ENCODE measurements at places on chromosomes 4 and X.
A peak's percentile ranks its signal among the peaks of the same experiment; 100 is the strongest.

- DNase-seq: no peak
These were observed 15.2 kb upstream of the ZIC3 start for GRCh38 chrX:137550665-137551261.

- peak; percentile 41 for DNase-seq
These were observed 6.5 kb upstream of the EXOSC9 start for GRCh38 chr4:121794505-121795188.

GRCh38 chr4:174307694-174308093 lies 24.0 kb downstream of the CEP44 start:
- DNase-seq: no peak

- no peak for DNase-seq
These were observed 271.8 kb downstream of the INPP4B start for GRCh38 chr4:142574306-142574705.

DNA sequence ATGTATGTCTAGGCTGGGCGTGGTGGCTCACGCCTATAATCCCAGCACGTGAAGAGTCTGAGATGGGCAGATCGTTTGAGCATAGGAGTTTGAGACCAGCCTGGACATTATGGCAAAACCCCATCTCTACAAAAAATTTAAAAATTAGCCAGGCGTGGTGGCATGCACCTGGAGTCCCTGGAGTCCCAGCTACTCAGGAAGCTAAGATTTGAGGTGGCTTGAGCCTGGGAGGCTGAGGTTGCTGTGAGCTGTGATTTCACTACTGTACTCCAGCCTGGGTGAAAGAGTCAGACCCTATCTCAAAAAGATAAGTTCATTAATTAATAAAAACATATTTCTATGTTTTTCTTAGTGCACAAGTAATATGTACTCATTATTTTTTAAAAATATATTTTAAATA lies 238.1 kb downstream of the ARHGAP24 start:
- no peak for DNase-seq

DNA sequence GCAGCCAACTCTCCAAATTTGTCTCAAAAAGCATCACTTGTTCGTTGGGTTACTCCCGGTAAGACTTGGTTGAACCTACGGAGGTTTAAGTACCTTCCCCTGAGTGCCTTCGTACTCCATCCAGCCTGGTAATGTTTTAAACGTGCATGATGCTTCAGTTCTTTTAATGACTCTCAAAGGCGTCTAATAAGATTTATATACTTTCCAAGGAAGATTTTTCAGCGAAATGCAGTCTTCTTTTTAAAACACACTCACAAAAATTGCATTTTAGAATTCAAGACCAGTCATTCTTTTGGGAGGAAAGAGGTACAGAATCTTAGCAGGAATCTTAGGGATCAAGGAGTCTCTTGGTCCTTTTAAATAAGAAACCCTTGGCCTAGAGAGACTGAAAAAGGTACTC lies 430 bp upstream of the TRPC3 start:
- DNase-seq: no peak

DNA sequence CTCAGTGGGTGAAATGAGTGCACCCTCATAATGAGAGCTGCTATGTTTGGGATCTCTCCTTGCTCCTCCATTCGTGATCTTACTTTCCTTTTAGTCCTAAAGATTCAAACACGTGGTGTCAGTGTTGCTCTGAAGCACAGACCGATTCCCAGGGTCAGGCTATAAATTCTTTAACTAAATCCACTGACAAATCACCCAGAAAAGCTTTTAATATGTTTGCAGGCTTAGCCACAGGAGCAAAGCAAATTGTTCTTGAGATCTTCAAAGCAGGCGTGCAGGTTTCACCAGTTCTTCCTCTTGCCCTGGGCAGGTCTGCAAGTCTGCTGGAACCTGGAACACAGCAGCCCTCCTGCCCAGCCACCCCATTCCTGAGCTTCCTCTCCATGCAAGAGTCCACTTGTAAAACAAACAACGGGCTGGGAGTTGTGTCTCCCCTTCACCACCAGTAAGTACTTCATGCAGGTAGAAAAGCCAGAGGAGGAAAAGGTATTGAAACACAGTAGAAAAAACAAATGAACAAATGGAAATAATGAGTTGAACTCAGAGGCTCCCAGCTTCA lies 70.1 kb upstream of the ENPP6 start:
- peak; percentile 22 for DNase-seq

DNA sequence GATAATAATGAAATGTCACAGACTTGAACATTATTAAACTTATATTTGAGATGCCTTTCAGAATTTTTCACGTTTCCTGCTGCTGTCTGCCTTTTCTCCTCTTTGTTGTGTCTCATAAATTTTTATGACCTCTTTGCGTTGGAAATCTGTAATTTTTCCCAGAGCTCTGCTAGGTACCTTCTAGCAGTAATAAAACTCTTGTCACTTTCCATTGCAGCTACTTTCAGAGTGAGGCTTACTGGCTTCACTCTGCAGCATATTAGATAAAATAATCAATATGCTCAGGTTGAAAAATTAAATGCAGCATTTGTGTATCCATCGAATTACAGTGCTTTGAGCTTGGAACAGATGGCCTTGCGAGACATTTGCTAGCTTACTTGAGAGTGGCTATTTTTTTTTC lies 689.0 kb downstream of the GRID2 start:
- no peak for DNase-seq

- DNase-seq: no peak
These were observed 96.2 kb downstream of the RELL1 start for GRCh38 chr4:37590016-37590415.

DNA sequence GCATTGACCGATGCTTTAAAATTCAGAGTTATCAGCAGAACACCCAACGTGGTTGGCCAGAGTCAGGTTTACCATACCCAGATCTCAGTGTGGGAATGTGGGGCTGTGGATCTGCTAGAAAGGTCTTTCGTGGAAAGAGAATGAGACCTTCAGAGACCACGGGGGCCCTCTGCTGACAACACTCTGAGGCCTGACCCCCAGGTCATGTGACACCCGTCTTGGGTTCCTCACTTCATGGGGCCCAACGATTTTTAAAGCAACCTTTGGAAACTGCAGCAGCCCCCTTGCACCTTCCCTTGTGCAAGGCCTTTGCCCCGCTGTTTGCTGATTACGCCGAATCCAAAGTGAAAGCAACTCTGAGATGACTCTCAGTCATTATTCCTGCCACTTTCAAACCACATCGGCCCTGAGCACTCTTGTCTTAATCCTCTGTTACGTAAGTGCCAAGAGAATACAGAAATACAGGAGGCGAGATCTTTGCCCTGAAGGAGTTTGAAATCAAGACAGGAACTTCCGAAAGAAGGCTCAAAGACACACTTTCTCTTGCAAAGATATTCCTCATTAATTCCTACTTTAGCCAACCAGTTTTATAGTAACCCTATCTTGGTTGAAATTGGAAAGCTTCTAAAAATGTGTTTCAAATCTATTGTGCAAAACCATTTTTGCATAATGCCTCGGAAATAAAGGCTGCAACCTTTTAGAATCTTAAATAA lies 88.3 kb downstream of the EVC2 start:
- no peak for DNase-seq

DNA sequence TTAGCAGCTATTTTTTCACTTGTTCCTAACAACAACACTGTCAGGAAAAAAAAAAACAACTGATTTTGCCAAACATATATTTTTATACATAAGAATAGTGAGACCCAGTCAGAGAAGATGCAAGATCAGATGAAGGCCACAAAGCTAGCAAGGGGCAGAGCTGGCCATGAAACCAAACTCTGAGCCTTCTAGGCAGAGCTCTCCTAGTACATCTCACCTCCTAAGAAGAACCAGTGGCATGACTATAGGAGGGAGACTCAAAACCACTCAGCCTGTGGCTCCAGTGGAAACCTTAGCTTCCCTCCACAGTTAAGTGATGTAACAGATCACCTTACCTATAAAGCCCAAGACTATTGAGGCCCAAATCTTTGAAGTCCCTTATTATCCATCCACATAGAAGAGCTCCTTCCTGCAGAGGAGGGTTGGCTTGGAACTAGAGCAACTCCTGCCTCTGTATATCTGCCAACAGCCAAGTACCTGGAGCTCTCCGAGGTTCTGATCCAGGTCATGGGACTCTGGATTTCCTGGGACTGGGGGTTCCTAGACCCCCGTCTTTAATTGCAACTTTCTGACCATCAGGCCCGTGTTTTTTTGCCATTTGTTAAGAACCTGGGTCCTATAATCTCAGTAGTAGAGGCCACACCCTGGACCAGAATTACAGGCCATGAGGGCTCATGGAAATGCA lies 136.5 kb downstream of the SH3KBP1 start:
- no peak for DNase-seq

DNA sequence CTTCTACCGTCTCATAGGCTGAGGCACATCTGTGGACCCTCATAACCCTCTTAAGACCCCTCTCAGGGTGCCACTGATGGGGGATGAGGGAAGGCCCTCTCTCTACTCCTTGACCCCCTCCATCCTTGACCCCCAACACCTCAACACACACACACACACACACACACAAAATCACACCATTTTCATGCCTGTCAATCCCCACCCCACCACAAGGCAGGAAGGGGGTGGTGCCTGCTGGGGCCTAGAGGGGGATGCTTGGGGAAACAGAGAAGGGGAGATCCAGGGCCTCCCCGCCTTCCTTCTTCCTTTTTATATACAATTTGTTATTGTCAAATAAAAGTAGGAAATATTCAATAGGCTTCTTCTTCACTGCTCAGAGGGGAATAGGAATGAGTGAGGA lies 1.2 kb upstream of the EBP start:
- no peak for DNase-seq

DNA sequence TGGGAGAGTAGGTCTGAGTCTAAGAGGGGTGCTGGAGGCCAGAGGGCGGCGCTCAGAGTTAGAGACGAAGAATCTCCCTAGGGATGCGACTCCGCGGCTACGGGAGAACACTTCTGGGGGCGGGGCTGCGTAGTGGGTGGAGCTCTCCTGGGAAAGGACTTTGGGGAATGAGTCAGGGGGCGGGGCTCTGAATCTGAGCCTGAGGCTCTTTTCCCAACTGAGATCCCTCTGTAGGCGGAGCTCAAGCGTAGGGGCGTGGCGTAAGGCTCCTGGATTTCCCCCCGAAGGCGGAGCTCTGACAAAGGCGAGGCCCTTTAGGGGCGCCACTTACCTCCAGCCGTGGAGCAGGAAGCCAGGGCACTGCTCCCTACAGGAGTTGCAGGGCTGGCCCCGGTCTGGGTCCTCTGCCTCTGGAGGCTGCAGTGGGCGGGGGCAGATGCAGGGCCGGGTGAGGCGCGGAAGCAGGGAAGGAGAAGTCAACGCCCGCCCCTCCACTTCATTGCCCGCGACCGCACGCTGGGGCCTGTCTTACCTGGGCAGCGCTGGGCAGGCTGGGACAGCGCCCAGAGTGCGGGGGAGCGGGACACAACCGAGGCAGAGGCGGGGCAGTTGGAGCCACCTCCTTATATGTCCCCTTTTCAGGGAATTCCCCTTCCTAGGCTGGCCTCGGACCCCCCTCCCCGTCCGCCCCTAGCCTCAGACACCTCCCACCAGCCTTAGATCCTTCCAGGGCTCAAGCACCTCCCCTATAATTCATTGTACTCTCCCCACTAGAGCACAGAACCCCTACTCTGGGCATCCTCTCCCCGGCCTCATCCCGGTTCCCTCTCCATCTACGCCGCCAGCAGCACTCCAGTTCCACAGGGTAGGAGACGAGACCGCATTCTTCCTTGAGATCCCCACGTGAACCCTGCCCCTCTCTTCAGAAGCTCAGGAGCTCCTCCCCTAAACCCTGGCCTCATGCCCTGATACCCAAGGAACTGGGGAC lies 1.6 kb downstream of the PRICKLE3 start:
- DNase-seq: peak; percentile 78

DNA sequence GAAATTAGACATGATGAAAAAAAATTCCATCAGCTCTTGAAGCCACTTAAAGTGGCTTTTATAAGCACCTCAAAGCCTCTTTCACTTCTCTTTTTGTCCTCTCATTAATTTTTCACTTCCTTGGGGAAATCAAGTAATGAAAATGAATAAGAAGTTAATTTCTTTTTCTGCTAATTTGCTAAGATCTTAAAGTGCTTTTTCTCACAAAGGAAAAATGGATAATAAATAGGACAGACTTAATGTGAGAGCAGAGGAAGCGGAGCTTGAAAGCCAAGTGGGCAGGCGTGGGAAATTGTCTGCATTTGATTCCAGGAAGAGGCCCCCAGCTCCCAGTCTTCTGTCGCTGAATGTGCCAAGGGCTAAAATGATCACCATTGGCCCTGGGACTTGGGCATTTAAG lies 28.6 kb downstream of the CDS1 start:
- no peak for DNase-seq

DNA sequence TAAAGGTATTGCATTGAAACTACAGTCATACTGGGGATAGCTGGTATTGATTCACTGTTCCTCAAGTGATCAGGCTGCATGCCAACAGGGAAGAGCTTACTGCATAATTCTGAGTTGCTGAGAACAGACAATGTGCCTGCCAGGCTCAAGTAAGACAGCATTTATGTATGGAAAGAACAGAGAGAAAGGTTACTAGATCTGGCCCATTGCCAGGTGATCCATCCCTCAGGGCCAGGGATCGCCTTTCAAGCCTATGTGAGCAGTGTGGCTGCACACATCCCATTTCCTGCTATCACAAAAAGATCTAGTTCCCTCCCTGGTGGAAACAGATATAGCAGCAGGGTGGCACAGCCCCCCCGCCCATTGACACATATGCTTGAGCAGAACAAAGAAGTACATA lies 254.0 kb downstream of the TMA16 start:
- peak; percentile 13 for DNase-seq

- no peak for DNase-seq
These were observed 40.0 kb downstream of the RAPGEF2 start for GRCh38 chr4:159142681-159143384.

GRCh38 chrX:10902001-10902400 lies 209.1 kb upstream of the HCCS start:
- DNase-seq: peak; percentile 73

GRCh38 chr4:74724979-74725378 lies 69.3 kb downstream of the BTC start:
- peak; percentile 5 for DNase-seq
